Activated naive CD4-positive, alpha-beta T cell treated with Interleukin-2 at 50 U/mL for 16 hours (primary cell): ENCODE measurements at places on chromosomes 13 and 19.

GRCh38 chr13:94966422-94966955 is 254.1 kb upstream of the SOX21 start:
- DNase-seq: no peak

DNA sequence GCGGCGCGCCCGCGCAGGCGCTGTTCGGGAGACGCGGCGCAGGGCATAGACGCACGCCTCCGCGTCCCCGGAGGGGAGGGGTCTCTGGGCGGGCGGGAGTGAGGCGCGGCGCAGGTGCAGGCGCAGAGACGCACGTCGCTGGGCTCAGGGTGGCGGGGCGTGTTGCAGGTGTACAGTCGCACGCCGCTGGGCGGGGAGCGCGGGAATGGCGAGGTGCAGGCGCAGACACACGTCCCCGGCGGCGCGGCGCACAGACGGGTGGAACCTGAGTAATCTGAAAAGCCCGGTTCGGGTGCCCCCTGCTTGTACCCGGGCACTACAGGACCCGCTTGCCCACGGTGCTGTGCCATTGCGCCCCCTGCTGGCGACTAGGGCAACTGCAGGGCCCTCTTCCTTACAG is 44.7 kb downstream of the PLPP2 start:
- no peak for DNase-seq

DNA sequence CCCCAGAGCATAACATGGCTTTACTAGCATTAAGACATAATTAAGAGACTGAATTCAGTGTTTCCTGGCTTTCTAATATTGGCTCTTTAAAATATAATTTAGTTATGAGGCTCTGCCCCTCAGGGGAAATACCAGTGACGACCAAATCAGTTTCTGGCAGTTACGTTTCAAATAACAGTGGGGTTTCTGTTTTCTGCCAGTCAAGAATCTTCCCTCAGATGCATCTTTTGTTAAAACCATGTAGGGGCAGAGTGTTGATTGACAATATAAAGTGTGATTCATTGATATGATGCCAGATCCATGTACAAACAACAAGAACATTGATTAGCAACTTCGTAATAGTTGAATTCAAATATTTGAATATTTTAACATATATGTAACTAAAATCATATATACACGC is 1169.7 kb downstream of the DIAPH3 start:
- no peak for DNase-seq

DNA sequence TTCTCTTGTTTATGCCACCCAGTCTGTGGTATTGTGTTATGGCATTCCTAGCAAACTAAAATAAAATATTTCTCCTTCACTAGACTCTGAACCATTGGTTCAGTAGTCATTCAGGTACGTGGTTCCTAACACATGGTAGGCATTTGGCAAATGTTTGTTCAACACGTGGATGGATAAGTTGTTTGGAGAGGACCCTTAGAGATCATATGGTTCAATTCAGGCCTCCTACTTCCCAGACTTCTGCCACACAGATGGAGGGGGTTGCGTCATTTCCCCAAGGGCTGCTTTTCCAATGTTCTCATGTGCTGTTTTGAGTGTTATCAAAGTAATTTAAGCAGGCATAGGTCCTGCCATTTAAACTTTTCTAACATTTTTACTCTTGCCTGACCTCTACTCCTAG is 6.7 kb downstream of the CXCL17 start:
- DNase-seq: no peak

- no peak for DNase-seq
These were observed 45.3 kb downstream of the UFM1 start for GRCh38 chr13:38394777-38395496.

GRCh38 chr13:113292021-113292862 is 4.8 kb upstream of the LAMP1 start:
- DNase-seq: peak; percentile 37

DNA sequence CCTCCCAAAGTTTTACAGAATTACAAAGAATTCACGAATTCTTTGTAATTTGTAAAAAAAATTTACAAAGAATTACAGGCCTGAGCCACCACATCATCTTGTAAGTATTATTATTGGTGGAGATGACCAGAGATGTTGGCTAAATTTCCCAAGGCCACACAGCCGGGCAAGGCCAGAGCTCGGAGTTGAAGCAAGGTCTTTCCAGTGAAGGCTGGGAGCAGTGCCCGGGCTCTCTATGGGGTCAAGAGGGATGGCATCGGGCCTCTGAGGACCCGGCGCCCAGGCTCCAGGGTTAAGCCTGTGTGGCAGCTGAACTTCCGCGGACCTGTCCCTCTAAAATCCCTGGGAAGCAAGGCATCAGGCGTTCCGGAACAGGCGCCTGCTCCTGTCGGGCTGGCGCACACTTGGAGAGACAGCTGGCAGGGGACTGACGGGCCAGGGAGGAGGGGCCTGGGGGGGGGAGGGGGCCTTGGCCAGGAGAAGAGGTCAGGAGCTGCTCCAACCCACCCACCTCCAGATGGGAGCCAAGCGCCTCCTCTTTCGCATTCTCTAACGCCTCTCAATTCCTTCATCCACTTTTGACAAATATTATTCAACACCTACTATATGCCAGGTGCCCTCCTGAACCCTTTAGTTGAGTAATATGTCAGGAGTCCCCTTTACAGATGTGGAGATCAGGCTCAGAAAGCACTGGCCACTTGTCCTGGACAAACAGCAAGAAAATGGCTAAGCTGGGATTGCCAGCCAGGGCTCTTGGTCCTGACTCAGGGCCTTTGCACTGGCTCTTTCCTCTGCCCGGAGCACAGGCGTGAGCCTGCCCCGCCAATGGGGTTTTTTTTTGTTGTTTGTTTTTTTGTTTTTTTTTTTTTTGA is 36.8 kb upstream of the SEMA6B start:
- no peak for DNase-seq

- DNase-seq: no peak
These were observed 21.8 kb upstream of the PLAUR start for GRCh38 chr19:43691755-43692154.

DNA sequence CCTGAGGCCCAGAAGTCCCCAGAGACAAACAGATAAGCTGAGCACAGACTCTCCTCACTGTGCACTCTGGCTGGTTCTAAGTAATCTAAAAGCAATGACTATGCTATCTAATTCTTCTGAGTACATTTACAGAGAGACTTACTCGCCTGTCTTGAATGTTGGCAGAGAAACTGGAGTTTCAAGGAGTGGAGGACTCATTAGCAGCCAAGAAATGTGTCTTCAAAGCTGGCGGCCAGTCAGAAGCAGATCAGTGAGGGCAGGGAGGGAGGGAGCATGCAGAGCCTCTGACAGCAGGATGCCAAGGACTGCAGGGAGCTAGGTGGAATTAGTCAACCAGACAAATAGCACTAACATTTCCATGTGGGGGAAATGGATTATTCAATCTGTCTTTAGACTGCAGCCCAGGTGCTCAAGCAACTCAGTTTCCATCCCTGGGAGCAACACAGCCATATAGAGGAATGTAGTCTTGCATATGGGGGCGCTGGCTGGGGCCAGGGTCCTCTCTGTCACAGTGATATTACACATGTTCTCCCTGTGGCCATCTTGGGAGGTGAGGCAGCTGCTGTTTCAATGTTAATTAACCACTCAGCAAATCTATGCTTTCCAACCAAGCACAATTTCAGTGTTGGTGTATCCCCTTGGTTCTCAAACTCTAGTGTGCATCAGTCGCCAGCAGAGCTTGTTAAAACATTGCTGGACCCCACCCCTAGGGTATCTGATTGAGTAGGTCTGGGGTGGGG is 97.9 kb downstream of the CCNA1 start:
- DNase-seq: no peak

- DNase-seq: no peak
These were observed 39.5 kb downstream of the SIAH3 start for GRCh38 chr13:45811891-45812694.
